ENCODE measurements at places on chromosomes 6 and 20.

DNA sequence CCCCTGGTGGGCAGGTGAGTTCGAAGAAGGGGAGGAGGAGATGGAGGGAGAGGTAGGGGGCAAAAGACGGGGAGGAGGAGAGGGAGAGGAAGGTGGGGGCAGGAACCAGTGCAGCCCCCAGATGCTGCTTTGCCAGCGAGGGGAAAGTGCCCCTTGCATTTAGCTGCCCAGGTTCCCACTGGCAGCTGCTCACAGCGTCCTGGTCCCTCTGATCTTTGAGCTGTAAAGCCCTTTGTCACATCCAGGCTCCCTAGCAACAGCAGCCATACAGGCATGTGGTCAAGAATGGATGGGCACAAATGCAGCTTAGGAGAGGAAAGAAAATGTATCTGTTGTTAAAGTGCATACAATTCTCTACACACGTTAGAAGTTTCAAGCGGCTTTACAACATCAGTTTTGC, 160.9 kb downstream of the CD83 start:
- DNase-seq = peak; percentile 55

DNA sequence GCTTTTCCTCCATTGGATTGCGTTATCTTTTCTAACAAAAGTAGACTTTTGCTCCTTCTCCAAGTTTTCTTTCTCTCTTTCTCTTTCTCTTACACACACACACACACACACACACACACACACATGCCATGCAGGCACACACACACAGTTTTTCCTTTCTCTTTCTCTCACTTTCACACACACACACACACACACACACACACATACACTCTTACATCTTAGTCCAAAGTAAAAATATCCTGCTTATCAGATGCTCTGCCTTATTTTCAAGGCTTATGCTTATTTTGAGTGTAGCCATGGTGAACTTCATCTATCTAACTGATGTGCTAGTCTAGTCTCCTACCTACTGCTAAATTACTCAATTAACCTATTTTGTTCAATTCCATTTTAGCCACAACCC, 34.4 kb upstream of the RAB23 start:
- no peak for DNase-seq

DNA sequence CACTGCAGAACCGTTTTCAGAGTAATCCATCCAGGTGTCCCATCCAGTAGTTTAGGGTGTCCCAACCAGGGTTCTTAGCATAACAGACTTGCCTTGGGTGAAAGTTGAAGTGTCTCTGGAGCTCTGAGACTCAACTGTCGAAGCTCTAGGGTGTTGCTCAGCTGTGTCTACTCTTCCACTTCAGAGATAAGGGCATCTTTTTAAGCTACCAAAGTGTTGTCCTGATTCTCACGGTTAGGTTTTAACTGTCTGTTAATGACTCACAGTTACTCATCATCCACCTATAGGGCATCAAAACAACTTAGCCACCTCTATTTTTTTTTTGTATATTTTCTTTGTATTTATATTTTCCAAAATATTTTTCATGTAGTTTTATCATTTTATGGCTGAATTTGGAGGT, 36.9 kb upstream of the TBX18 start:
- no peak for DNase-seq

DNA sequence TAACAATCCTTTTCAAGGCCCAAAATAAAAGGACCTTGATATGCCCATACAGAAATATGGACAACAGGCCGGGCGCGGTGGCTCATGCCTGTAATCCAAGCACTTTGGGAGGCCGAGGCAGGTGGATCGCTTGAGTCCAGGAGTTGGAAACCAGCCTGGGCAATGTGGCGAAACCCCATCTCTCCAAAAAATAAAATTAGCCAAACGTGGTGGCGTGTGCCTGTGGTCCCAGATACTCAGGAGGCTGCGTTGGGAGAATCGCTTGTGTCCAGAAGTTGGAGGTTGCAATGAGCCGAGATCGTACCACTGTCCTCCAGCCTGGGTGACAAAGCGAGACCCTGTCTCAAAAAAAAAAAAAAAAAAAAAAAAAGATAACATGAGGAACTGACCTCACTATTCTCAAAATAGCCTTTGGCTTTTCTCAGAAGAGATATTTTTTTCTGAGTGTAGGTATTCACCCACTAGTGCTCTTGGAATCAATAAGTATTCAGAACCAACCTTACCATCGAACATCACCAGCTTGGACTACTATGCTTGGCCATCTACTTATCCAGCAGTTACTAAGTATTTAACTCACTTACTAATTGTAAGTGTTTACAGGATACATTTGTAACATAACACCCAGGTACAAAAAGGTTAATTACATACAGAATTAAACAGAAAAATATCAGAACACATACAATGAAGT, 99.2 kb downstream of the OR2B2 start:
- DNase-seq = no peak

DNA sequence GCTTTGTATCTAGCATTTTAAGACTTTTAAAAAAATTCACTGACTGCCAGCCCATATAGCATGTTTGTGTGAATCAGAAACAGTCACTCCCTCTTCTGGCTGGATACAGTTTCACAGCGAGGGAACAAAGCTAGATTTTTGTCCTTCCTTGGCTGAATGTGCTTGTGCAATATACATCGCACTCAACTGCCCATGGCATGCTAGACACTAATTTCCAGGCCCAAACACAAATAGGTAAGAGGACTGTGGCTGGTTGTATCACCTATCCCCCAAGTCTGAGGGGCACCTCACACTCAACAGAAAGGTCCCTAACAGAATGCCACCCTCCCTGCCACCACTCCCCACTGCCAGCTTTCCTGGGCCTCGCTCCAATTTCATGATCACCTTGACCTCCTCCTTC, 16.2 kb upstream of the BLCAP start:
- DNase-seq = peak; percentile 25

DNA sequence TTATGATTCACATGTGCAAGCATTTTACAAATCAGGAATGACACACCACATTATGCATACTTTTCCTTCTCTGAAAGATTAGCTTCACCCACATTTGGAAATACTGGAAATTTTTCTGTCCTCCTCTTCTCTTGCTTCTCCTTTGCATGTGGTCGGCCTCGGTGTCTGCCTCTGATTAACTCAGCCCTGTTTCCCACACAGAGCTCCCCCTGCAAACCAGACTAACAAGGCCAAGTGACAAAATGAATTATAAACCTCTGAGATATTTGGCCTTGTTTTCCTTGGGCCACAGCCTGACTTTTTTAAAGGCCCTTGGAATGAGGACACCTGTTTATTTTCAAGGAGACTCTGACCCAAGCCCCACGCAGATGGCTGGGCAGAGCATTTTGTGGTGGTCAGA, 9.0 kb upstream of the CCN6 start:
- DNase-seq = no peak

GRCh38 chr6:28880894-28881780, 42.6 kb downstream of the TRIM27 start:
- peak; percentile 71 for DNase-seq

GRCh38 chr20:47348539-47349142, 7.9 kb downstream of the ZMYND8 start:
- no peak for DNase-seq

GRCh38 chr6:90173262-90173925, 123.2 kb downstream of the BACH2 start:
- no peak for DNase-seq

- no peak for DNase-seq
Observed at GRCh38 chr20:17875106-17875980, 93.3 kb downstream of the SNX5 start.

GRCh38 chr20:25008388-25009217, 16.1 kb upstream of the APMAP start:
- DNase-seq = peak; percentile 3

DNA sequence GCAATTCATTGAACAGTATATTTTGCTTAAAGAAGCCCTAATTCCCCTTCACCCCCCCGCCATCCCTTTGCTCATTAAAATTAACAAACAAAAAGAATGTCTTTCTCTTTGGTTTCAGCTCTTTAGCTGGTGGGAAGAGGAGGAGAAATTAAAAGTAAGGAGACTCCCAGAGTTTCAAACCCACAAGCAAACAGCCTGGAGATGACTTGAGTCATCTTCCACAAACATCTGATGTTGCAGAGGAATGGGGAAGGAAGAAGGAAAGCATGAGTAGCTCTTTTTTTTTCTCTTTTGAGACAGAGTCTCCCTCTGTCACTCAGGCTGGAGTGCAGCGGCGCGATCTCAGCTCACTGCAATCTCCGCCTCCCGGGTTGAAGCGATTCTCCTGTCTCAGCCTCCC, 189.6 kb downstream of the ADAT2 start:
- no peak for DNase-seq

DNA sequence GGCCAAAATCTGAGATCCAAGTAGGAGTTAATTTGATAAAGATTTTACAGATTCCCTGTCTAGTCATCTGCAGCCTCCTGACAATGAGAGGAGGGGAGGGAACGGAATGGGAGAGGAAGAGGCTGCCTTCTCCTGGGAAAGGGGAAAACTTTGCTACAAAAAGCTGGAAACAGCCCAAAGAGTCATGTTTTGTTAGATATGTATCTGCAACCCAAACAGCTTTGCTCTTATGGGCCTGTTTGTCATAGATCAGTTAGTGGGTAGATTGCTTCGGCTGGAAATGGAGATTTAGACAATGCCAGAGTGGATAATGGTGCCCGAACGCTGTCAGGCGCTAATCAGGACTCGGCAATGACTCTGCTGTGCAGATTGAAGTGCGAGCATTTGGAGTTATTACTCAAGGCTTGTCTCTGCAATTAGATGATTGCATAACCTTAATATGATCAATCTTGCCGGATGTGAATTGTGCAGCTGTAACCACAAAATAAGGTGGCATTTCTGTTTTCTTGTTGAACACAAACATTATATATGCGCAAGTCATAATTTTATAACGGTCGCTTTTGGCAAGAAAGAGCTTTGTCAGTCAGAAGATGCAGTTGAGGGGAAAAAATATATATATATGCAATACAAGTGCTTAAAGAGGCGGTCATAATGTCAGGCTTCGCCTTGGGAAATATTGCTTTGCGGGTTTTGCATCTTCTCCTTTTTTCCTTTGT, 92.4 kb upstream of the MAFB start:
- no peak for DNase-seq

GRCh38 chr20:45462711-45463509, 6.6 kb upstream of the WFDC2 start:
- DNase-seq = peak; percentile 50

GRCh38 chr6:162846723-162847122, 118.9 kb downstream of the PACRG start:
- DNase-seq = no peak

DNA sequence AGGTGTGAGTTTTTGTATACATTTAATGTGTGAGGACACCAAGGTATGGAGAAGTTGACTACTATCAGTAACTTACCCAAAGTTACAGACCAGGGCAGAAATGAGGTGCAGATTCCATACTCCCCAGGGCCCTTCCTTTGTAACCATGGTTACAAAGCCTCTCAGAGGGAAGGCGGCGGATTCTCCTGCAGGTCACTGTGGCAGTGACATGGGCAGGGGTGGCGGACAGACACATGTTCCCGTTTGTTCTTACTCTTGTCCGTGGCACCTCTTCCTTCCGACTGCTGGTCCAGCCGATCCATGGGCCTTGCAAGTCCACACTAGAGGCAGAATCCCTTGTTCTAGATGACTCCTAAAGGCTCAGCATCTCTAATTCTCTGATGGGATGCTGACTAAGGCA, 43.0 kb downstream of the PDYN start:
- no peak for DNase-seq

- DNase-seq = peak; percentile 83
Observed at GRCh38 chr20:63740627-63741353, 1.2 kb downstream of the SLC2A4RG start.

- no peak for DNase-seq
Observed at GRCh38 chr20:20235681-20236080, 132.2 kb upstream of the INSM1 start.

GRCh38 chr6:62640749-62641148, 354.7 kb upstream of the KHDRBS2 start:
- no peak for DNase-seq

- DNase-seq = peak; percentile 77
Observed at GRCh38 chr20:53162251-53162835, 190.2 kb downstream of the TSHZ2 start.

- DNase-seq = no peak
Observed at GRCh38 chr6:109446541-109446940, 6.0 kb downstream of the SMPD2 start.

- no peak for DNase-seq
Observed at GRCh38 chr20:49292010-49292409, 14.2 kb upstream of the ZNFX1 start.

GRCh38 chr20:38985603-38986170, 23.5 kb downstream of the DHX35 start:
- no peak for DNase-seq

DNA sequence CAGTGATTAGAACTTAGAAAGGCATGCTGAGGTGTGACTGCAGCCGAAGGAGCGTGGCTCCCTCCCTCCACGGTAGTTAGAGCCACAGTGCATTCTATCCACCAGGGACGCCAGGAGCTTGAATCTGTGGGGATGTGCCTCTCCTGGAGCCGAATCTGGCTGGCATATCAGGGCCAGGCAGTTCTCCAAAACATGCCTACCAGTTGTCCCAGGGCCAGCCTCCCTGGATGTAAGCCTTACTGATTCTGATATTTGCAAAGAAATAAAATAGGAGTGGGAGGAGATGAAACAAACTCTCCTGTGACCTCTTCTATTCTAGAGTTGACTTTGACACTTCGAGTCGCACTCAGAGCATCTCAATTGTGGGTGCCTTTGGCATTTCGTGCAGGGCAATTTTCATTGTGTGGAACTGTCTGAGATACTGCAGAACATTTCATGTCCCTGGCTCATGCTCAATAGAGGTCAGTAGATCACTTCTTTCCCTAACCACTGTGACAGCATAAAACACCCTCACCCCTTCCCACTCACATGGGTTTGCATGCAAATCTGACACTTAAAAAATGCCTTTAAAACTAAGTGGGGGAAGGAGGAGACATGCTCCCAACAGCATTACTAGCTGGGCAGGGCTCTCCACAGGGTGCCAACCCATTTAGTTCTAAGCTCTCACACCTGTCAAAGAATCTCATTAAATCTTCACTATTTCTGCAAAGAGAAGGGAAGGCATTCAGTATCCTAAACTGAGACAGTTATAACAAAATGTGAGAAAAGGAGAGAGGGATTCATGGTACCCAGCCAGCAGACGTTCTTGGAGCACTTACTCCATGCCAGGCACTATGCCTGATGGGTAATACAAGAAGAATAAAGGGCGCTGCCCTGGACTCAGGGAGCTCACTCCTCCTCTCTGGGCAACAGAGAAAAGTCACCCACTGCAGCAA, 378.9 kb downstream of the PREX1 start:
- DNase-seq = no peak

DNA sequence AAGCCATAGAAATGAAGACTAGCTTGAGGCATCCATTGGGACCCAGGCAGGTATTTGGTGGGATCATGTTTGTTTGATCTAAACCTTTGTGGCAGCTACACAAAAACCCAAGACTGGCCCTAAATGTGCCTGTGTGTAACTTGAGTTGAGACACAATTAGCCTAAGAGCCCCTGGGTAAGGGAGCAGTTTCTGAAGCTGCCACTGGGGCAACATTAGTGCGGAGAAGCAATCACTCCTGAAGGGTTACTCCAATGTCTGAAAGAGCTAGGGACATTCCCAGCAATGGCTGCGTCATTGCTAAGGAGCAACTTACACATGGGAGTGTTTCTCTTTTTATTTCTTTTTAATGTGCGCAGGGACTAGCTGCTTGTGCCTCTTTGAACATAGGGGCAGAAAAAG, 67.9 kb upstream of the EEF1E1 start:
- peak; percentile 53 for DNase-seq

- no peak for DNase-seq
Observed at GRCh38 chr6:56988145-56988544, 33.2 kb downstream of the BEND6 start.

Measured in H9 (cell line).